Peyer's patch (tissue), 4 donors: ENCODE measurements at places on chromosomes 5 and 9. TPM values are rescaled to one million over a fixed set of nuclear protein-coding genes. Genes with fewer than 3 reads are reported as not detected.

The SOHLH1 gene
- not detected for total RNA-seq

The SCGB3A1 gene
- not detected for total RNA-seq

GRCh38 chr5:149895416-149896345, 48.9 kb downstream of the PDE6A start:
- no peak for DNase-seq

The TTF1 gene
- 26.4 TPM for total RNA-seq

DNA sequence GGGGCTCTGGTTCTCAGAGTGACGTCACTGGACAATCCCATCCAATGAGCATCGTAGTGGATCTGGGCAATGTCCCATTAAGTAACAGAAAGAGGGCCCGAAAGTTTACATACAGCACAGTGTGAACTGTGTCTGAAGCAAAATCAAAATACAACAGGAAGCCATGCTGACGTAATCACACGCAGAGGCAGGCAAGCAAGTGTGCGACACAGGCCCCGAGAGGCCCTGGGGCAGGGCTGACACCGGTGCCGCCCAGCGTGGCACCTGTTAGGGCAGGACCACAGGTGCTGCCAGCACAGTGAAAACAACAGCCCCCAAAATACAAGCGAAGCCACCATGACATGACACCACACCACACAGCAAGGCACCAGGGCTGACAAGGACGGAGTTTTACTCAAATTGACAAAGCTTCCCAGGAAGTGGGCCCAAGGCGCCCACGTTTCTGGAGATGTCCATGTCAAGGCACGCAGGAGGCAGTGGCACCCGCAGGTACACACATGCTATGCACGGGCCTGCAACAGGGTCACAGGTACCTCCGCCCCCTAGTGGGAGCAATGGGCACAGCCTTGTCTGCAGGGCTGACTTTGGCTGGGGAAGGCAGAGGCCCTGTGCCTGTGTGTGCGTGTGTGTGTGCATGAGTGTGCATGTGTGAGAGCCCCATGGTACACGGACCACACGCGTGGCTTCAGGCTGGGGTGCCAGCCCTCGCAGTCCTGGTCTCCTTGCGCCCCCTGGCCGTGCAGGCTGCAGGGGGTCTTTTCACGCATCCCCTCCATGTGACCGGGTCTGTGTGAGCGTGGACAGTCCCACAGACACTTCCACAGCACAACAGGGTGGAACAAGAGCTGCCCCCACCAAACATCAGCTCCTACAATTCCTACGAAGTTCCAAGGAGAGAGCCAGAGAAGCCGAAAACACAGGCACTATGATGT, 19.6 kb downstream of the QSOX2 start:
- peak; percentile 68 for DNase-seq

The PCDHA9 gene
- total RNA-seq, result not detected

The NTMT1 gene
- 35.5 TPM for total RNA-seq

DNA sequence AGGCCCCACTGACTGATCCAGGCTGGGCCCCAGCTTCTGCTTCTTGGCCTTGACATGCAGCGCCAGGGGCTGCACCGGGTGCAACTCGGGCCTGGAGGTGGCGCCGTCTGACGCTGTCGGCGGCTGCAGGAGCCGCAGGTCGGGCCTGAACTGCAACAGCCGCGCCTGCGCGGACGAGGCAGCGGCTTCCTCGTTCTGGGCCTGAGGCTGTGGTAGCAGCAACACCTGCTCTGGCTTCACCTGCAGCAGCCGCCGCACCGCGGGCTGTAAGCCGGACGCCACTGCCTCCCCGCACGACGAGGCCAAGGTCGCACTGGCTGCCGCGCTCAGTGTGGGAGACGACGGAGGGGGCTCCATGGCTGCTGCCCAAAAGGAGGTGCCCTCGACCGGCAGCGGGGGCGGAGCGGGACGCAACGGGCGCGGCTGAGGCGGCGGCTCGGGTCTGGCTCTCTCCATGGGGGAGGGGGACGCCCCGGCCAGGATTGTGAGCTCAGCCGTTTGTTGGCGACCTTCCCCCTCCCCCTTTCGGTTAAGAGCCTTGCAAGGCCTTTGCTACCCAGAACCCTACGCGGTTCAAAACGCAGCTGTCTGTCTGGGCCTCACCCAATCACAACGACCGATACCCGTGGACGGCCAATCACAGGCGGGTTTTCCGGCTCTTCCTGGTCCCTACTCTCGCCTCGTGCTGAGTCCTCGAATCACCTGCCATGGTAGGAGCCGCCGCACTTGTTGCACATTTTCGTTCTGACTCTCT, 438 bp downstream of the SOX30 start:
- peak; percentile 78 for DNase-seq

GRCh38 chr5:33468775-33469435, 28.1 kb downstream of the TARS1 start:
- no peak for DNase-seq

GRCh38 chr5:149144637-149145036, 3.3 kb downstream of the ABLIM3 start:
- DNase-seq, result no peak

The GPBP1 gene
- 87.9 TPM for total RNA-seq

GRCh38 chr5:91382530-91383026, 539 bp downstream of the ARRDC3 start:
- DNase-seq, result peak; percentile 74

DNA sequence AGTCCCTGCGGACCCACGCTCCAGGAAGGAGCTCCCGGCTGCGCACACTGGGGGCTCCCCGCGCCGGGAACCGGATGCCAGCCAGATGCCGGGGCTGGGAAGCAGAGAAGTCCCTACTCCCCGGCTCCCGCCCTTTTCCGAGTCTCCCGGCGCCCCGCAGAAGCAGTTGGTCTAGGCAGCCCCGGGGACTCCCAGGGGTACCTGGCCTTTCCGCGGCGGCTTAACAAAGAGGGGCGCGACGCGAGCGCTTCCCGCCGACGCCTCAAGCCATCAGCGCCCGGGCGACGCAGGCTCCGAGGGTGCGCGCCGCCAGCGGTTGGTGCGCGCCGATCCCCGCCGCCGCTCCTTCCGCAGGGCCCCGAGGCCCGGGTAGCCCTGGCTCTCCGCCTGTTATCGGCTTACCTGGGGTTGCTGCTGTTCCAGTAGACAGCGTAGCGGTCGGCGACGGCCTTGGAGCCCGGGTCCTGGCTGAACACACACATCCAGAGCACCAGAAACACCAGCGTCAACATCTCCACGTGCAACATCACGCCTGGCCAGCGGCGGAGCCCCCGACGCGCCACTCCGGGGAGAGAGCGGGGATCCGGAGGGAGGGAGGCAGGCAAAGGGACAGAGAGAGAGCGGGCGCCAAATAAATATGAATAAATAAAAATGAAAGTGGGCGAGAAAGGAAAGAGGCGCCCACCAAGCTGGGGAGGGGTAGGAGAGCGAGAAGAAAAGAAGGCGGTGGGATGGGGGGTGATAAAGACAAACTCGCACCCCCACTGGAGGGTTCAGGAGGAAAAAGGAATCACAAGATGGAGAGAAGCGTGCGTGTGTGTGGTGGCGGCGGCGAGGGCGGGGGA, 428 bp downstream of the EFNA5 start:
- DNase-seq, result no peak

DNA sequence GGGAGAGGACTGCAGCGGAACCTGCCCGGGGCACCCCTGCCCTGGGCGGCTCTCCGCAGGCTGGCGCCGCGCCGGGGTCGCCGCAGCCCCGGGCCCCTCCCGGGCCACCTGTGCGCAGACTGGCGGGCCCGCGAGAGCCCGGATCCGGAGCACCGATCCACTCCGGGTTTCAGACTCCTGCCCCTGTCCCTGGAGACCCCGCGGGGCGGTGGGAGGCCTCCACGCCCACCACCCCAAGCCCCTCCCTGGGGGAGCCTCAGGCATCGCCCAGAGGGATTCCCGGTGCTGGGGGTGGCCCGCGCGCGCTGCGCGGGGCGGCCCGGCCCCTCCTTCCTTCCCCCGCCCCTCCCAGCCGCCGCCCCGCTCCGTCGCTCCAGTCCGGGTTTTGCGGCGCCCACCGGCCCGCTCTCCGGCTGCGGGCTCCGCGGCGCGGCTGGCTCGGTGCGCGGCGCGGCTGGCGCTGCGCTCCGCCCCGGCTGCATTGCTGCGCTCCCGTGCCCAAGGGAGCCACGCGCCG, at the start of gene UNC5A:
TSS of gene UNC5A (plus strand) at position 479 of the 517 bp plus-strand sequence. CDS start 192 bp downstream, outside the sequence.
- no peak for DNase-seq

DNA sequence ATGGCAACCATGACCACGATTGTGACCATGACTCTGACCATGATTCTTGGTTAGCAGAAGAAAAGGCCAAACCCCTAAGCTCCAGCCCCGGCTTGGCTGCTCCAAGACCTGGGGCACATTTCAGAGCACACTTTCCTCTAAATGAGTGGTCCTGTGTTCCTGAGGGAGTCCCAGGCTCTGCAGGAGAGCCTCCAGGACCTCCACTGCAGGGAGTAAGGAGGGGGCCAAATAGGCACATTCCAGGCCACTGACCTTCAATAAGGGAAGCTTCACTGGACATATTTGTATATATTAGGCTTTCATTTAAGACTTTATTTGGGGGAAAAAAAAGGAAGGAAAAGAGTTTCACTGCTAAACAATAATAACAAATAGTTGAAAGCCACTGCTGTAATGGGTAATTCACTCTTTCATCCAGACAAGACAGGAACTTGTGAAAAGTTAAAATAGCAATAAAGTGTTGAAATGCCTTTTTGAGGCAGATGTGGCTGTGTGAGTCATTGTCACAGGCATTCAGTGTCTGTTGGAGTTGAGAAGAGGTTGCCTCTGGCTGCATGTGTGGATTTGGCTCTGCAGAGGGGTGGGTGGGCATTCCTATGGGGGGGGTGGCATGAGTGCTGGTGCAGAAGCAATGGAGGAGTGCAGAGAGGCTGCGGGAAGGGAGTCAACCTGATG, 63.9 kb upstream of the TGFBR1 start:
- no peak for DNase-seq

GRCh38 chr9:7910426-7911020, 110.9 kb upstream of the DMAC1 start:
- no peak for DNase-seq

GRCh38 chr9:15606643-15607472, 54.0 kb downstream of the CCDC171 start:
- DNase-seq, result no peak

GRCh38 chr5:16791036-16791705, 144.9 kb downstream of the MYO10 start:
- DNase-seq, result no peak

- DNase-seq, result no peak
These were observed 1.3 kb upstream of the ZNF462 start for GRCh38 chr9:106861640-106862109.

DNA sequence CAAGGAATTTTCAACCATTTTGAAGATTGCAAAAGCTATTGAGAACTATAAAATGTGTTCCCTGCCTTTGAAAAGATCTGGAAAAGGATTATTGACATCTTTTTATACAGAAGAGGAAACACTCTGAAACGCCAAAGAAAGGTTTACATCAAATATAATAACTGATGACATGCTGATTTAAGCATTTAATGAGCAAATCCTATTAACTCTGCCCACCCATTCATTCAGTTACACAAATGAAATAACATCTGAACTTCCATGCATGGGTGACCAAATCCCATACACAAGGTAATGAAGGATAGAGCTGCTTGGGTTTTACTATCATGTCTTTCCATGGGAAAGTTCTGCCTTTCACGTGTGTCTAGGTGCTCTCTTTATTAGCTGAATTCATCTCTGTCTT, 589.4 kb upstream of the WWC1 start:
- DNase-seq, result no peak

- peak; percentile 65 for DNase-seq
These were observed at the start of gene FBP1 for GRCh38 chr9:94639061-94639998. Gene FBP1, minus strand, starts transcription at chr9:94639518. Its CDS starts 208 bp downstream, at chr9:94639310.

The SSNA1 gene
- 67.3 TPM for total RNA-seq

GRCh38 chr5:164065266-164065665, 559.8 kb downstream of the MAT2B start:
- no peak for DNase-seq

DNA sequence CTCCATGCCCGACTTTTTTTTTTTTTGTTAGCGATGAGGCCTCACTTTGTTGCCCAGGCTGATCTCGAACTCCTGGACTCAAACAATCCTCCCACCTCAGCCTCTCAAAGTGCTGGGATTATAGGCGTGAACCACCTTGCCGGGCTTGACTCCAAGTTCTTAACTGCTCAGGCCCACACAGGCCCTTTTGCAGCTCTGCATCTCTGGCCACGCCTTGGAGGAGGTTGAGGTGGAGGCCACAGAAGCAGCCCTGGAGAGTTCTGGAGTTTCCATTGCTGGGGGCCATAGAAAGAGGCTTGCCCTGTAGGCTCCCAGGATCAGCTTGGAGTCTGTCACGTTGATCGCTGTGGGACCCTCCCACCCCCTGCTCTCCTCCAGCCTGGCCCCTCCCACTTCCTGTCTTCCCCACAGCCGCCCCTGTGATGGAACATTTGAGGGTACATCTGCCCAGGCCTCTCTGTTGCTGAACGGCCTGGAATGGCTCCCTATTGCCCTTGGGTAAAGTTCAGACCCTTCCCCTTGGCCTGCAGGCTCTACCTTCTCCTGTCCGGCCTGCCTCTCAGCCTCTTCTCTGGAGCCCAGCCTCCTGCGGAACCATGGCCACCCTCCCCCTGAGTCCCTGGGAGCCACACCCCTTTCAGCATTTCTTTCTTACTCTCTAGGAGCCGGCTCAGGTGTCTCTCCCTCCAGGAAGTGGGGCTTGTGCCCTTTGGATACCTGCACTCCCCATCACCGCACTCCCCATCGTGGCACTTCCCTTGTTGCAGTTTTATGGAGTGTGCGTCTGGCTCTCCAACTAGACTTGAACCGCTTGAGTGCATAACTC, 30.4 kb upstream of the IER5L start:
- no peak for DNase-seq

The EGFL7 gene
- 77.6 TPM for total RNA-seq

GRCh38 chr5:138037271-138037670, 4.4 kb upstream of the FAM13B start:
- DNase-seq, result no peak

- no peak for DNase-seq
These were observed 709 bp downstream of the FANCG start for GRCh38 chr9:35079041-35079425.

GRCh38 chr5:95080030-95080429, 204.9 kb downstream of the MCTP1 start:
- no peak for DNase-seq

- peak; percentile 17 for DNase-seq
These were observed 115.0 kb downstream of the NFIB start for GRCh38 chr9:14198841-14199455.

DNA sequence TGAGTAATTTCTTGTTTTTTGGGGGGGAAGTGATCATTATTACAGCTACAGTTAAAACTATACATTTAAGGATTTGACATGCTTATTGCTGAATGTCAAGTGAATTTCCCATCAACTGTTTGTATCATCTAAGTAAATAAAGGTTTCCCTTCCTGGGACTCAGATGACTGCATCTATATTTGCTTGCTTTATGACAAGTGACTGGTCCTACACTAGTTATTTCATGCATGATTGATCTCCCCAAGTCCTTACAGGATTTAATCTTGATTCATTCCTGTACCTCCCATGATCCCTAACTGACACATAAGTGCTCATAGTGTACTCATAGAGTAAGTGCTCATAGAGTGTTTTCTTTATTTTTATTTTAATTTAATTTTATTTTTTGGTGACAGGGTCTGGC, 2.8 kb downstream of the TXNDC8 start:
- no peak for DNase-seq

- no peak for DNase-seq
These were observed 3.6 kb downstream of the SPAAR start for GRCh38 chr9:35912791-35913400.

- DNase-seq, result no peak
These were observed 265.0 kb upstream of the FAM174A start for GRCh38 chr5:100270023-100270771.

The LCN1 gene
- not detected for total RNA-seq

The TRIP13 gene
- 4.9 TPM for total RNA-seq
